Fibroblast of skin of left biceps (primary cell): ENCODE measurements at places on chromosomes 2 and 18.

DNA sequence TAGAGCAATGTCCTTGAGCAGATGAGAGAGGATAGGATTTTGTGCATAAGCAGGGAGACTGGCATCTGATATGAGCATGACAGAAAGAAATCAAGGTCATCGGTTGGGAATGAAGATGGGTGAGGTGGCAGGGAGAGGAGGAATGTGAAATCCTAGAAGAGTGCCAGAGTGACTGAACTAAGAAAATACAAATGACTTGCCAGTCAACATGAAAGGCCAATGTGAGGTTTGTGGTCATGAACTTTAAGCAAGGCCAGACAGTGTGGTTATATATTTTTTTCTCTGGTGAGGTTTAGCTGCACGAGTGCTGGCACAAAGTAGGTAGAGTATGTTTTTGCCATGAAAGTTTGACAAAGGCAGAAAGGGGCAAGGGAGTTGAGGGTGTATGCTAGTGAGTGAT, 21.2 kb downstream of the QPCT start:
- DNase-seq, result no peak

- DNase-seq, result no peak
These were observed 198.4 kb downstream of the NYAP2 start for GRCh38 chr2:225597911-225598310.

GRCh38 chr2:68925295-68925896, 27.3 kb downstream of the GKN2 start:
- DNase-seq, result no peak

DNA sequence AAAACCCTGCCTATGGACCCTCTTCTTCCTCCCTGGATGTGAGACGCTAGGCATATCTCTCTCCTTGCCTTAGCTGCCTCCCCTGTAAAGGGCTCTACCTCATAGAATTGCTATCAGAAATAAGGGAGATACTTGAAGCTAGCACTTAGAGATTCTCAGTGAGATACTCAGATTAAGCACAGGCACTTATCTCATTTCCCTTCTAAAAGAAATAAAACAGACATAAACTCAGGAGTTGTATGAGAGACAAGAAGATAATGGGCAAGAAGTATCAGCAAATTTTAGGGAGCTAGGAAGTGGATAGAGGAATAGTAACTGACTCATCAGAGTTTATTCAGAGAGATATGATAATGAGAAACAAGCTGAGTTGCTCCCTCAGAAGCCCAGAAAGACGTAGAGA, 131.0 kb downstream of the SP3 start:
- DNase-seq, result no peak

GRCh38 chr2:52611759-52612158, 1155.8 kb upstream of the CHAC2 start:
- no peak for DNase-seq

DNA sequence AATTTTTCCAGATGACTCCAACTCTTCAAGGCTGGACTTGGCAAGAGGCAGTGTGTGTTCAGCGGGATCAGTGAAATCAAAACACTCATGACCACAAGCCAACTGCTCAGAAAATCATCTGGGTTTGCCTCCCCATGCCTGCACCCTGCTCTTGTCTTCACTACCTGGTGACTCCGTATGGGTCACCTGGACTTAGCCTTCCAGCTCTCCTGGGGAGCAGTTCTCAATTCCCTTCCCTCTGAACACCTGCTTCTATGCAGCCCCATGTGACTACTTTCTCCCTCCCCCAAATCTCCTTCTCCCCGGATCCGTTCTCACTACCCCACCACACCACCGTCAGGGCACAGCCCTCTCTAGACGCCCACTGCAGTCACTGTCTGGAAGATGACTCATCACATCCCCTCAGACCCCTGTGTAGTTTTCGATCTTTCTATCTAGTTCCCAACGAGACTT, 130.2 kb upstream of the ID2 start:
- DNase-seq, result no peak

GRCh38 chr2:232983669-232984140, 29.4 kb downstream of the NGEF start:
- DNase-seq, result no peak

- no peak for DNase-seq
These were observed 689.4 kb downstream of the ZEB2 start for GRCh38 chr2:143830476-143830875.

GRCh38 chr2:109711230-109712122, 82.6 kb upstream of the RGPD5 start:
- no peak for DNase-seq

GRCh38 chr2:172278667-172279066, 148.7 kb upstream of the ITGA6 start:
- DNase-seq, result no peak

- no peak for DNase-seq
These were observed 266.3 kb downstream of the MTX2 start for GRCh38 chr2:176535467-176536113.

DNA sequence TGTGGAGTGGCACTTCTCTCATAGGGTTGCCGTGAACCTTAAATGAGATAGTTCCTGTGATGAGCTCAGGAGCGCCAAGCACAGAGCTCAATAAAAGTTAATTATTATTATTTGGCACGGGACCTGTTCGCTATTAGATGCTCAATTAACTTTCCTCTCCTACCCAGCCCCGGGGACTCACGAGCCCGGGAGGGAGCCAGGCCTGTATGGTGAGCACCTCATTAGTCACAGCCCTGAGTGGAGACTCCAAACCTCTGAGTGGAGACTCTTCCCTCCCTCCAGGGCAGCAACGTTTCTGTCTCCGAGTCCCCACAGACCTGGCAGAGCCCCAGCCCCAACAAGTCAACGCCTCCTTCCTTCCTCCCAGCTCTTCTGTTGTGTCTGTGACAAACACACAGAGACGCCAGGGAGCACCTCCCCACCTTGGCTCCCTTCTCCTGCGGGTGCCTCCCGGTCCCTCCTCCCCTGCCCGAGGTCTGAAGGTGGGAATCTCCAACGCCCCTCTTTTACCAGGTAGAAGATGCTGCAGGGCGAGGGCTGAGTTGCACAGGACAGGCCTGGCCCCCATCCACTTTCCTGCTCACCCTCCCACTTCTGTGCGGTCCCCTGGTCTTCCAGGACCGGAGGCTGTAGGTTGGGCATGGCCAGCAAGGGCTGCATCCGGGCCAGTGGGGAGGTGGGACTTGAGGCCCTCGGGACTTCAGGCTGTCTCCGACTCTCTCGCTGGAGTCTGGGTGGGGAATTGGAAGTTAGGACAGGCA, 52.7 kb upstream of the ODC1 start:
- no peak for DNase-seq

DNA sequence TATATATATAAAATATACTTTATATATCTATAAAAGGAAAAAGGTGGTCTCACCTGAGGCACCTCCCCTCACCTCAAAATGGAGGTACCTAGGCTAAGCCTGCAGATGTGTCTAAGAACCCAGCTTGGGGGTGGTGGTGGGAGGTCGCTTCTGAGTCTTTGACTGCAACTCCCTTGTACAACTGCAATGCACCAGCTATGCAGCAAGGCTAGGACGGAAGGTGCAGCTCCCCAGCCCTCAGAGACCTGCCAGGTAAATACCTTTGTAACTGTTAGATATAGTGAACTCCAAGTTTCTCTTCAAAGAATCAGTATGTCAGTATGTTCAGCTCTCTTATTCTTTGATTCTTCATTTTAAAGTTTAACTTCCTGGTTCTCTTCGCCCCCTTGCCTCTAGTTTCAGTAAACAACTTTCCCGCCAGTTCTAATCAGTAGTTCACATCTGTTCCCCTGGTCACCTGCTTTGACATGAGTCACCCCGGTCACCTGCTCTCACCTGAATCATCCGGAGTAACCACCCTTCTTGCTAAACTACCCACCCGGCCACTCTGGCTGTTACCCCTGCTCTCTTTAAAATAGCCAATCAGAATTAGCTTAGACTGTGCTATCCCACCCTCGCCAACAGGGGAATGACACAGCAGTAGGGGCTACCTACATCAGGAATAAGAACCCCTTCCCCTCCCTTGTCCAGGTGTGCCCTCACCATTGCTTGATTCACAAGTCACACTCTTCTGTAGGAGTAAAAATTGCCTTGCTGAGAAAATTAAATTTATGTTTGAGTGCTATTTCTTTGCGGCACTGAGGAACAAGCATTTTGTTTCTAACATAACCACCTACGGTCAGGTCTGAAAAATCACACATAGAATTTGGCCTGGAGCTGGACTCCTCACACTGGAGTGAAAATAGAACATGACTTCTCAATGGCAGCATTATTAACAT, 24.7 kb upstream of the IMPA2 start:
- DNase-seq, result no peak

DNA sequence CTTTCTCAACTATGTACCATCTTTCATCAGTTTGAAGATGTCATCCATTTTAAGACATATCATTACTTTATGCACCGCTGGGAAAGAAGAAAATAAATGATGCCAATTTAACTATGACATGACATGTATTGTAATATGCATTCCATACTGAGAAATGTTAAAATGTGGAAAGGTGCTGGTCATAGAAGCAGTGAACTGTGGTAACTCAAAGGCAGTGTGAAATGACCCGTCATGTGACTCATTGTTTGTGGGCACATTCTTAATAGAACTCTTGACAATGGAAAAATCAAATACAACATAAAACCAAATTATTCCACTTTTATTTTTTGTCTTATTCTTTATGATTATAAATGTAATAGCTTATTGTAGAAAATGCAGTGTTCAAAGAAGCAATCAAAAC, 455.0 kb upstream of the ST6GAL2 start:
- DNase-seq, result no peak

DNA sequence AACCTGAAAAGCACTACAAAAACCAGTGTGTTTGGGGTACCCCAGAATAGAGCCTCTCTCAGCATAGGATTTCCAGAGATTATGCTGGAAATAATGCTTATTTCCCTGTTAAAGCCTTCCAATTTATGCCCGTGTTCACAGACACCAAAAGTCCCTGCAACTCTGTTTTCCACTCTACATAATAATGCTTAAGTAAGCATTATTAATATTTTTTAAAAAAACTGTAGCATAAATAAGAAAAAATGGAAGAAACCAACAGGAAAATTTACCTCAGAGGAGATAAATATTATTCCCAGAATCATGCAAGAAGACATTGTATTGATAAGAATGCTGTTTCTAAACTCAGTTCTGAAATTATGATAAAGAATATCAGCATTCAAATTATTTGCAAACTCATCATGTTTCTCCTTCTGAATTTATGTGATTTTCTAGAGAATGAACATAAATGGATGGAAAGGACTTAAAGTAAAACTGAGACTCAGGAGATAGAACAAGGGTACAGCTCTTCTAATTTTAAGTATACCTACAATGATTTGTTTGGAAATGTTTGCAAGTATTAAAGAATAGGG, 241.7 kb downstream of the LRP1B start:
- DNase-seq, result no peak

GRCh38 chr2:196480653-196481323, 158.7 kb upstream of the CCDC150 start:
- DNase-seq, result no peak
